Stimulated activated CD8-positive, alpha-beta memory T cell treated with anti-CD3 and anti-CD28 coated beads, Interleukin-4, amount 100 ng/mL, for 1 hour (primary cell): ENCODE measurements at places on chromosomes 3 and 15.

- no peak for DNase-seq
Observed at GRCh38 chr3:152961323-152961722, 126.4 kb downstream of the P2RY1 start.

DNA sequence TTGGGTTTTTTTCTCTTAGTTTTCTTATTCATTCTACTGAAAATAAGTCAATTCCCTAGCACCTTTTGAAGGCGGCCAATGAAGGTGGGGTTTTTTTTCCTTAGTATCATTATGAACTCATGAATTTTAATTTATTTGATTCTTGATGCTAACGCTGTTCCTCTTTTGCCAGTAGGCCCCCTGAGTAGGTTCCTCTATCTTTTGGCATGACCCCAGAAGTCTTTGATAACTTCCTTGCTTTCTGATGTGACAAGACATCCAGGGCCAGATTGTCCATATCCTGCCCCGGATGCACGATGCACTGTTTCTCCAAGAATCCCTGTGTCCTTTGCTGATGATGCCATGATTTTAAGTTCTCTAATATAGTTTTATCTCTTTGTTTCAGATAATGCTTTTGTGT, 20.6 kb downstream of the LRRK1 start:
- no peak for DNase-seq

- no peak for DNase-seq
Observed at GRCh38 chr3:143010024-143010423, 8.7 kb downstream of the U2SURP start.

GRCh38 chr3:88040529-88040928, 18.3 kb downstream of the CGGBP1 start:
- DNase-seq: no peak

GRCh38 chr3:54906763-54907162, 21.1 kb downstream of the LRTM1 start:
- no peak for DNase-seq

DNA sequence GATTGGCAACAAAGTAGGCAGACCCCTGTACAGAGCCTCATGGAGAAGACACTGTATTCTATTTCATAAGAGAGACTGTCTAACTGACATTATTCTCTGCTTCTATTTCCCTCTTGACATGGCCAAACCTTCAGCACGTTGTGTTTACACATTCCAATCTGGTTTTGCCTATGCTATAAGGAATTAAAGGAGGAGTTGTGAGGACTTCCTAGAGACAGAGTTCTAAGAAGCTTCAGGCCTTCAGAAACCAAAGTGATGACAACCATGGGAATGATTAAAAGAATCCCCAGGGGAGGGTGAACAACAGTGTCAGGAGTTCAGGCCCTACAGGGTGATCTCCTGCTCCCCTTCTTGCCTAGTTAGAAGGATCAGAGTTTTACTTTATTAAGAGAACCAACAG, 44.9 kb upstream of the CAPN7 start:
- no peak for DNase-seq

GRCh38 chr3:77042343-77042742, 2.4 kb downstream of the ROBO2 start:
- DNase-seq: no peak

DNA sequence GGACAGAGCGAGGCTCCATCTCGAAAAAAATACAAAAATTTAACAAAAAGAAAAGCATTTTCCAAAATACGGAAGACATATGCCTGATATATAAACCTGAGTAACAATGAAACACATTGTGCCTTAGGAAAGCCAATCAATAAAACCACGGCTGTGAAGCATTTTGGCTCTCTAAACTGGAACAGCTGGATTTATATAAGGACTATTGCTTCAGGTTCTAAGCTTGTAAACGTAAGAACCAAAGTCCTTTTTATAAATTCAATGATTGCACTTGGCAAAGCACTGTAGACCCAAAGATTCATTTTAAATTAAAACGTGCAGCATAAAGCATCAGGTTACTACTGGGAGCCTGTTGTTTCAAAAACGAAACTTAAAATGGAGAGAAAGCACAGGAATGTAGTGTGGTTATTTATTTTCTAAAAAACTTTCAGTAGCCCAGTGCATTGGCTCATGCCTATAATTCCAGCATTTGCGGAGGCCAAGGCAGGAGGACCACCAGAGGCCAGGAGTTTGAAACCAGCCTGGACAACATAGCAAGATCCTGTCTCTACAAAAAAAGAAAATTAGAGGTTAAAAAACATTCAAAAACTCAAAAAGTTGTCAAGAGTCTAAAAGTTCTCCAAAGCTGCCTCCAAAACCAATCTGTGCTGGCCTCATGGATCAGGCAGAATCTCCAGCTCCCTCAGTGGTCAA, 61.5 kb downstream of the USF3 start:
- DNase-seq: no peak

GRCh38 chr15:75761446-75762356, 49.1 kb upstream of the CSPG4 start:
- DNase-seq: no peak

- no peak for DNase-seq
Observed at GRCh38 chr3:126208606-126209256, 28.3 kb upstream of the ALDH1L1 start.

GRCh38 chr3:186534113-186534669, 10.0 kb downstream of the CRYGS start:
- no peak for DNase-seq

GRCh38 chr3:150545419-150546225, 674 bp downstream of the SERP1 start:
- peak; percentile 30 for DNase-seq

GRCh38 chr15:52362497-52362896, 66.9 kb upstream of the MYO5C start:
- DNase-seq: no peak

- DNase-seq: no peak
Observed at GRCh38 chr15:77572186-77572585, 60.5 kb downstream of the LINGO1 start.

DNA sequence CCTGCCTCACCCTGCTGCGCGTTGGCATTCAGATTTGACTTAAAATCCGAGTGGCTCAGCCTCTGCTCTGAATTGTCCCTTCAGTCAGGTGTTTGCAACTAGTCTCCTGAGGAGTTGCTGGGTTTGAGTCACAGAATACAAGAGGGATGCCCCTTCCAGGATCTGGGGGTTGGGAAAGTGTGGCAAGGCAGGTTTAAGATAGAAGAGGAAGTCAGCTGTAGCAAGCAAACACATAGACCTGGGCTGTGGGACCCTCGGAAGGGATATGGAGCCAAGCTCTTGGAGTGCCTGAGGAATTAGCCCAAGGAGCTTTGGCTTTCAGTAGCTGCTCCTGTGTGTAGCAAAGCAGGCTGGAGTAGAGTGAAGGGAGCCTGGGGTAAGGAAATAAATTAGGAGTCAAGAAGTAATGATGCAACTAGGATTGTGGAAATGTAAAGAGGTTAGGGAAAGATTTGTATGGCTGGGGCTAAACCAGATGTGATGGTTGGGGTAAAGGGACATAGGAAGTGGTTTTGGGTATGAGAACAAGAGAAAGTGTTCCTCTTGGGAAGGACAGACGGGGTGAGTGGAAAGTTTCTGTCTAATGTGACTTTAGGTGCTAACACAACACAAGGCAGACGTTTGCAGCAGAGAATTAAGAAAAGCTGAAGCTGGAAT, 41.2 kb downstream of the RAB7A start:
- DNase-seq: no peak

GRCh38 chr15:87470923-87471322, 785.6 kb downstream of the NTRK3 start:
- no peak for DNase-seq

- no peak for DNase-seq
Observed at GRCh38 chr3:8206971-8207617, 294.5 kb upstream of the LMCD1 start.

- no peak for DNase-seq
Observed at GRCh38 chr3:129025108-129025507, 24.0 kb downstream of the EFCC1 start.
